ENCODE measurements at places on chromosomes 1 and 21. TPM values are rescaled to one million over a fixed set of nuclear protein-coding genes. Genes with fewer than 3 reads are reported as not detected.

Gene EPHA2
- 2.5 TPM for total RNA-seq

Gene CRYBG2
- 1.4 TPM for total RNA-seq

Gene KMO
- 1.4 TPM for total RNA-seq

Gene LCE1F
- total RNA-seq: not detected

Gene DMBX1
- total RNA-seq: 1.8 TPM

Gene CDK18
- total RNA-seq: 3.0 TPM

Gene CLDN14
- not detected for total RNA-seq

Gene PARS2
- 4.2 TPM for total RNA-seq

Gene ZNF124
- 176 TPM for total RNA-seq

Gene LINGO4
- 0.23 TPM for total RNA-seq

Gene ADAMTS5
- 4.6 TPM for total RNA-seq

Data from diencephalon (tissue), 1 donor.